Eye (tissue), 1 donor: ENCODE measurements at places on chromosomes 6 and 20.

- DNase-seq: no peak
Measured at GRCh38 chr6:162187168-162187935, 540.2 kb downstream of the PRKN start.

- no peak for DNase-seq
Measured at GRCh38 chr6:159062976-159063375, 18.2 kb upstream of the TAGAP start.

DNA sequence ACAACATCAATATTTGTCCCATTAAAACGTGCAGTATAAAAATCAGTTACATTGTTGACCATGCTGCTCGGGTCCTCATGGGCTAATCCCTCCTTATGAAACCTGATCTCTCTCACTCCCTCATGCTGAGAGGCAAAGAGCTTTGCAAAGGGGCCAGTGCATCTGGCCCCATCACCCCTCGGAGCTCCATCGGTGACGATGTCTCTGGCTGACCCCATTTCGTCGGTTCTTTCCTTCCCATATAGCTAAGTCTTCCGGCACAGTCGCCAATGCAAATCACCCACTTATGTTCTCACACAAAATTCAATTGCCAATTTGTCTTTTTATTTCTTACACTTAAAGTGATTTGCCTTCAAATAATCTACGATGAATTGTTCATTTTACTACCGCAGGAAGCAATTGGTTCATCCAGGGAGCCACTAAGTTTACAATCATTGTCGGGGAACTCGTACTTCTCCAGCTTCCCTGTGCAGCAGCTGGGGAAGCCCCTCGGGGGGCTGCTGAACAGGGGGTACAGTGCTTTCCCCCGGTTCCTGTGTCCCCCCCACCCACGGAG lies 199.8 kb upstream of the CDH4 start:
- DNase-seq: peak; percentile 54

GRCh38 chr6:129440691-129441090 lies 269.3 kb downstream of the ARHGAP18 start:
- DNase-seq: peak; percentile 54

GRCh38 chr20:23407781-23408464 lies 13.4 kb downstream of the NAPB start:
- no peak for DNase-seq

DNA sequence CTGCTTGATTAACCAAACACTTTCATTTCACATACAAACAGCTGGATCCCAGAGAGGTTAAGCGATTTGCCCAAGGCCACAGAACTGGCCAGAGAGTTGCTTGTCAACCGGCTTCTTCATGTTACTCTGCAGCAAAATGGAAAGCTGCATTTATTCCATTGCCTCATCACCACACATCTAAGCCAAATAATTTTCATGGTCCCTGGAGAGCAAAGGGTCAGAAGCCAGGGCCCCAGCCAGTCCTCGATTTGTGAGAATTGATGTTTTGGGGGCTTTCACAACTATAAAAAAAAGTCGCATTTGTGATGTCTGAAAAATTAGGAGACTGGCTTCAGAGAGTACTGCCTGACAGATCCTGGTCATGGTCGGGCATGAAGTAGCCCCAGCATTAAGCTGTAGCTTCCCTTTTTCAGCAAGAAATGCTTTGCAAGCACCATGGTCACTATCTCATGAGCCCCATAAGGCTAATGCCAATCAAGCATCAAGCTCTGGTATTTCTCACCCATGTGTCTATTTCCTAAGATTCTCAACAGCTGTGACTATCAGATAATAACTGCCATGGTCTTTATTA lies 95.8 kb downstream of the BANF2 start:
- no peak for DNase-seq

DNA sequence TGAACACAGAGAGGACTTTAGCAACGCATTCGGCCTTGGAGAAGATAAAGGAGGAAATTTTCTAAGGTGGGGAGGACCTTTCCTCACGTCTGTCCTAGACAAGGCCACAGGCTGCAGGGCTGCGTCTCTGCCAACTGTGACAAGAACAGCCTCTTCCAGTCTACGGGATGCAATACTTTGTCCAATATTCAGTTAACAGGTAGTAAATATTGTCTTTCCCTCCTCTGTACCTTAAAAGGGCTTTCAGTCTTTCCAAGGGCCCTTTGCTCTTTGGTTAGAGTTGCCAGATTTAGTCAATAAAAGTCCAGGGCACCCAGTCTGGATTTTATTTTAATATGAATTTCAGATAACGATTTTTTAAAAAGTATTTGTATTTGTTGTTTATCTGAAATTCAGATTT lies 78.2 kb downstream of the ELOVL4 start:
- no peak for DNase-seq

DNA sequence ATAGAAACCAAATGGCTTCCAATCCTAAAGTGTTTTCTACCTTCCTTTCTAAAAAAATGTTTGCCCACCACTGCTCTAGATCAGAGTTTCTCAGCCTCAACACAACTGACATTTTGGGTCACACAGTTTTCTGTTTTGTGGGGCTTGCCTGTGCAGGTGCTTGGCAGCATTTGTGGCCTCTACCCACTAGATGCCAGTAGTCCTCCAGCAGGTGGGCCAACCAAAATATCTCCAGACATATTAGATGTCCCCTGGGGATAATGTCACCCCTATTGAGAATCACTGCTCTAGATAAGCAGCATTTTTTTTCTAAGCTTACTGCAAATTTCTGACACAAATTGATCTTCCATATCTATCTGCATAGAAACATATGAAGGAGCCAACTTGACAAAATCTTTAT lies 26.3 kb upstream of the EPM2A start:
- DNase-seq: no peak

- no peak for DNase-seq
Measured at GRCh38 chr6:27868311-27868710, 43.9 kb downstream of the OR2B2 start.
